ENCODE measurements at places on chromosomes 7 and 10. TPM values are rescaled to one million over a fixed set of nuclear protein-coding genes. Genes with fewer than 3 reads are reported as not detected.

DNA sequence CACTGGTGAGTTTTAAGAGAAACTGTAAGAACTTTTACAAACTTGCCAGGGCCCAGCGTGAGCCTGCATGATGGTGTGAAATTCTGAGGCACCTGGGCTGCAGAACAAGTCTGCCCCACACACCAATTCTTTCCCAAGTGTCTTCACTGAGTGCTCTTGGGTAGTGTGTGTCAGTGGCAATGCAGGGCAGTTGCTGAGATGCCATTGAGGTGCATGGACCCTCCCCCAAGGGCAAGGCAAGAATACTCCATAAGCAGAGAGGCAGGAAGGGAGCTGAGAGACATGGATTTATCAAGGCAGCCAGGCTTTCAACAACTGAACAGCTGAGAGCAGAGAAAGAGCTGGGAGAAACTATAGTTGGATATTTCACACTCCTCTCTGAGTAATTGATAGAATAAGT, 801.2 kb downstream of the GRID1 start:
- DNase-seq, result no peak

DNA sequence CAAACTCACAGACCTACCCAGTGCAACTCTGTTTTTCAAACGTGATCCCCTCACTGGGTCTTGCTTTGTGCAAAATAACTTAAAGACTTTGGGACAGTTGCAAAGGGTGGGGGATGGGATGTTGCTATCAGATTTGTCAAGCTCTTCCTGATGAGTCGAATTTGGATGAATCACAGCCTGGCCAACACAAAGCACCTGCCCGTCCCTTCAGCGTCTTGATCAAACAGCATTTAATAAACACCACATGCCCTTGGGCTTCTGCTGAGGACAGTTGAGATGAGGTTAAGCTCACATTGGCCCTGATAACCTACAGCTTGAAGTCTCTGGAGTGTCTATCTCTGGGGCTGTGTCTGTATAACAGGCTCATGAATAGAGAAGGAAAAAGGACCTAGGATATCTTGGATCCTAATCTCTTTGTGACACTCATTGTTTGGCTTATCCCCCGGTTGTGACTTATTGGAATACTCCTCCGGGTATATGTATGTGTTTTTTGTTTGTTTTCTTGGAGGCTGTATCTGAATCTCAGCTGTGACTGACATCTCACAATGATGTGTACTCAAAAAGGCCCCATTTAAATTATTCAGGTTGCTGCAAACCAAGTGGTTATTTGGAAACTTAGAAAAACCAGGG, 132.6 kb upstream of the NAMPT start:
- no peak for DNase-seq

GRCh38 chr7:47386273-47386835, 195.6 kb downstream of the TNS3 start:
- DNase-seq, result no peak

GRCh38 chr10:4647109-4647785, 178.8 kb upstream of the AKR1E2 start:
- no peak for DNase-seq

ACTL6B gene
- total RNA-seq, result not detected

DNA sequence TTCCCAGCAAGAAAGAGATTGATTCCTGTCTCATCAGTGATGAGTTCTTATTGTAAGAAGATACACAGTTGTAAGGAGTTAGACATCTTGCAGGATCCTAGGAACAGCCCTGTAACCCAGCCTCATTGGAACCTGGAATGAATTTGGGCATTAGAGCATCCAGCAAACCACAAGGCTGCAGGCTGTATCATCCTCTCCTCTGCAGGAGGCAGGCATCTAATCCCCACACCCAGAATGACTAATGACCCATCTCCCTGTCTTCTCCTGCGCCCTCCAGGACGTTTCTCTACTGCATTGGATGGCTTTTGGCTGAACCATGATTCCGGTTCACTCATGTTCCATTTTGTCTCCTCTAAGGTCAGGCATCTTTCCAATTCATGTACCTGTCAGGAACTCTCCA, 233.9 kb downstream of the POU6F2 start:
- no peak for DNase-seq

SYT15B gene
- total RNA-seq, result 0.21 TPM

GRCh38 chr7:20172736-20173334, 44.3 kb downstream of the MACC1 start:
- DNase-seq, result peak; percentile 30

GRCh38 chr10:110010486-110011378, 2.9 kb downstream of the ADD3 start:
- DNase-seq, result no peak

C10orf62 gene
- 1.0 TPM for total RNA-seq

- no peak for DNase-seq
These were observed 79.5 kb upstream of the SVIL start for GRCh38 chr10:29714096-29714874.

DNA sequence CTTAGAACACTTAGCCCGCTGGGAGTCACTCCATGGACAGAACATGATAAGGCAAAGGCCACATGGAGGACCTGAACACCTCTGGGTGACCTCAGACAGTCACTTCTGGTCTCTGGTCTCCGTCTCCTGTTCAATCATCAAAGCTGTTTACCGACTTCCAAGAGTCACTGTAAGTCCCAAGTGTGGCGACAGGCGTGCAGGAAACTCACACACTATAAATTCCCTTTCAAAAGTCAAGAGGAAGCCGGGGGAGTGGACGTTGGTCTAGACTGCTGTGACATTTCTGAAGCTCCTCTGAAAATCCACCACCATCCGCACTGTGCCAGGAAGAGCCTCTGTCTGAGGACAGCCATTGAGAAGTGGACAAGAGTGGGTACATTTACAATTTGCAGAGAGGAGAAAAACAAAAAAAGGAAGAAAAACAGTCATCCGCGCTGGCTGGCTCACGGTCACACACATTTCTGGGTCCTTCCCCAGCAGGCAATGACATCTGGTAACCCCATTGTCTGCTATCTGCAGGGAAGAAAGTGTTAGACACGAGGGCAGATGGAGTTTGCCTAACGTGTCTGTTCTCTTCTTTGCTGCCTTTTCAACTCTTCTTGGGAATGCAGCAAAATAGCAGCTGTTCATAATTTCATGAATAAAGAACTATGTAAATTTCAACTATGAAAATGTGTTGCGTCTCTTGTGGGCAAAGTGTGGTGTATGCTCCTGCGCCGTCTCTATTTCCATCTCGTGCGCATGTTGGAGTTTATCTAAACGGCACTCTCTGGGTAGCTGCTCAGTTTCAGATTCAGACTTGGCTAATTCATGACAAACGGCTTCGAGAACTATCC, 32.9 kb upstream of the CUX1 start:
- no peak for DNase-seq

DNA sequence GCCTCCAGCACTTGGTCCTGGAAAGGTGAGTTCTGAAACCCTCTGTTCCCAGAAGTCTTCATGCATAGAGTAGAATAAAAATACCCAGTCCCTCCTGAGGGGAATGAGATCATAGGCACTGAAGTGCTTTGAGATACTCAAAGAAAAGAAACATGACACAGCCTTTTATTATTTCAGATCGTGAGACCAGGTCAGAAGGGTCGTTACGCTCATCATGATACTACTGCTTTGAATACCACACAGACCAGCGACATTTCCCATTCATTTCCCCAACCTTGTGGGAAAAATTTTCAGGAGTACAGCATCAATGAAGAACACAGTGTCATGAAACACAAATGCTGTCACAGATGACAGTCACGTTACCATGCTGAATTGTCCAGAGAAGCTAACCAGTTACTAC, 15.0 kb downstream of the CLRN3 start:
- DNase-seq, result no peak

CHPF2 gene
- total RNA-seq, result 57.3 TPM

CRHR2 gene
- total RNA-seq, result 0.39 TPM

LLCFC1 gene
- total RNA-seq, result 0.67 TPM
